ENCODE measurements at places on chromosomes 2 and 18. TPM values are rescaled to one million over a fixed set of nuclear protein-coding genes. Genes with fewer than 3 reads are reported as not detected.

LTBP1 gene
- 10.3 TPM for total RNA-seq

LHCGR gene
- not detected for total RNA-seq

TAF4B gene
- total RNA-seq, result 2.8 TPM

MEP1B gene
- not detected for total RNA-seq

TMEM185B gene
- total RNA-seq, result 23.5 TPM

DNA sequence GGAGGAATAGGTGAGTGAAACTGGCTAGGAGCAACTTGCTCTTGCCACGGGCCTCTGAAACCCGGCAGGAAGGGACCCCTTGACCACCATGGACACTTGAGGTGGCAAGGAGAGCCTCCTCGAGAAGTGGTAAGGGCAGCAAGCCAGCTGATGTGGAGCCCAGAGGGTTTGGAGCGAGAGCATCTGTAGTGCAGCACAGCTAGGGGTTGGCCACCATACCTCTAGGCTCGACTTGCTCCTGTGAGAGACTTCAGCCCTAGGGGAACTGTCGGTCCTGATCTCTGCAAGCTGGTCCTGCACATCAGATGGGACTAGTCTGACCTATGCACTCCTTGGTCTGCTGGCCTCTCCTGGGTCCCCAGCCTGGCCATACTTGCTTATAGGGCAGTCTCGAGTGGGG, 158.4 kb downstream of the CCDC178 start:
- no peak overlapping the region for H3K4me3 ChIP-seq
- DNase-seq, result no peak
- H3K36me3 ChIP-seq, result no peaks in the 10 kb centered on the region
- H3K4me1 ChIP-seq, result no peaks in the 10 kb centered on the region

GRCh38 chr18:63451799-63452660, 24.7 kb upstream of the SERPINB5 start:
- H3K4me3 ChIP-seq, result no peak overlapping the region
- DNase-seq, result peak; percentile 61
- H3K27me3 ChIP-seq, result no peaks in the 10 kb centered on the region
- H3K4me1 ChIP-seq, result peaks cover 46% of the 10 kb centered on the region

GRCh38 chr2:190596993-190597392, 51.9 kb upstream of the NAB1 start:
- no peaks in the 10 kb centered on the region for H3K4me1 ChIP-seq
- no peak overlapping the region for H3K27ac ChIP-seq
- H3K36me3 ChIP-seq, result no peaks in the 10 kb centered on the region
- H3K4me3 ChIP-seq, result no peak overlapping the region

- peak overlapping the region; percentile 98 for H3K27ac ChIP-seq
- no peaks in the 10 kb centered on the region for H3K27me3 ChIP-seq
- H3K36me3 ChIP-seq, result no peaks in the 10 kb centered on the region
- H3K4me3 ChIP-seq, result peak overlapping the region; percentile 16
Measured at GRCh38 chr2:55093381-55093780, 43.1 kb upstream of the RTN4 start.

- no peak overlapping the region for H3K27ac ChIP-seq
- DNase-seq, result no peak
- H3K36me3 ChIP-seq, result peaks cover 13% of the 10 kb centered on the region
- H3K4me1 ChIP-seq, result no peaks in the 10 kb centered on the region
Measured at GRCh38 chr18:2535419-2535910, 35.8 kb downstream of the METTL4 start.

- H3K4me1 ChIP-seq, result peaks cover 11% of the 10 kb centered on the region
- no peak overlapping the region for H3K27ac ChIP-seq
- no peak overlapping the region for H3K4me3 ChIP-seq
- no peaks in the 10 kb centered on the region for H3K27me3 ChIP-seq
- no peaks in the 10 kb centered on the region for H3K36me3 ChIP-seq
Measured at GRCh38 chr18:44392933-44393332, 287.8 kb upstream of the SETBP1 start.

DNA sequence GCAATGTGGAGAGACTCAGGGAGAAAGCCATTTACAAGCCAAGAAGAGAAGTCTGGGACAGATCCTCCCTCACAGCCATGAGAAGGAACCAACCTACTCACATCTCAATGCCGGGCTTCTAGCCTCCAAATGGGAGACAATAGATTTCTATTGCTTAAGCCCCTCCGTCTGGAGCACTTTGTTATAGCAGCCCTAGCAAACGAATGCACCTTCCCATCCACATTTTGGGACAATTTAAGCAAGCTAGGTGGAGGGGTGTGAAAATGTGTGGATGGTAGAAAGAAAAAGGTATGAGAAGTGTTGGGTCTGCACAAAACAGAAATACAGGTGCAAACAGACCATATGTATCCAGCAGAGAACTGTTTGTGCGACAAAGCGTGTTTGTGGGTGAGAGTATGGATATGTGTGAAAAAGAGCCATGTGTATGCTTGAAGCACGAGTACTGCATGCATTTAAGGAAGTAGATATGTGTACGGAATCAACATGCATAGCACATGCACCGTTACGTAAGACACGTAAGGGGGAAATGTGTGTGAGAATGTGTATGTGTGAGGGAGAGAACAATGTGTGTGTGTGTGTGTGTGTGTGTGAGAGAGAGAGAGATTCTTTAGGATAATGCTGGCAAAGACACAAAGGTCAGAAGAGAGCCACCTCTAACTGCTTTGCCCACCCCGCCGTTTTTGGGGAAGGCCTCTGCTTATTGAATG, 13.1 kb upstream of the E2F6 start:
- H3K4me3 ChIP-seq, result no peak overlapping the region
- no peaks in the 10 kb centered on the region for H3K27me3 ChIP-seq
- no peaks in the 10 kb centered on the region for H3K4me1 ChIP-seq
- H3K27ac ChIP-seq, result no peak overlapping the region
- no peaks in the 10 kb centered on the region for H3K36me3 ChIP-seq

DNA sequence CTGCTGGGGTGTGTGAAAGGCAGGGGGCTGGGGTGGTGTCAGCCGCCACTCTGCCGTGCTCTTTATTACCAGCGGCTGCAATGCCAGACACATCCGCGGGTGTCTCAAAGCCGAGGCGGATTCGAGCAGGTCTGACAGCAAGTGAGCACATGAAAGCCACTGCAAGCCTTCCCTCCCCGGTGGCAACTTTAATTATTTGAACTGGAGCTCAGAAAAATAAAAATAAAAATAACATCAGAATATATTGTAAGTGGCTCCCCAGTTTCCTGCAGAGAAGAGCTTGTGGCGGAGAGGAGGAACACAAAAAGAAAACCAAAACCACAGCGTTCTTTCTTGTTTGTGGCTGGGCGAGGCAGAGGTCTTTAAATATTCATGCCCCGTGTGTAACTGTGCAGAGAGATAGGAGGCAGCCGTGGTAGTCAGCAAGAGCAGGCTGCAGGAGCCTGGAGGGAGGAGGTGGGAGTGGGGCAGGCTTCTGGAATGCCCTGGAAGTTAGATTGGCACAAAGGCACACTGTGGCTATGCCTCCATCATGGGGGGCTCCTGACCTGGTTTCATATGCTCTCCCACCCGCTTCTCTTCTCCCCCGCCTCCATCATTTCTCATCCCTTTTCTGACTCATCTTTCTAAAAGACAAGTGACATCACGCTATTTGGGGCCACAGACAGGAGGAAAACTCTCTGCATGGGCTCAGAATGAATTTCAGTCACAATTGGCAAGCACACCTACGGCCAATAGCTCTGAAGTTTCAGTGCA, 199.8 kb downstream of the CLIP4 start:
- no peak overlapping the region for H3K27ac ChIP-seq
- no peak overlapping the region for H3K4me3 ChIP-seq
- peaks cover 95% of the 10 kb centered on the region for H3K27me3 ChIP-seq
- no peak for DNase-seq
- H3K4me1 ChIP-seq, result no peaks in the 10 kb centered on the region
- no peaks in the 10 kb centered on the region for H3K36me3 ChIP-seq

- no peaks in the 10 kb centered on the region for H3K27me3 ChIP-seq
- no peak overlapping the region for H3K27ac ChIP-seq
- DNase-seq, result no peak
Measured at GRCh38 chr2:105255979-105256378, 14.4 kb downstream of the GPR45 start.

DNA sequence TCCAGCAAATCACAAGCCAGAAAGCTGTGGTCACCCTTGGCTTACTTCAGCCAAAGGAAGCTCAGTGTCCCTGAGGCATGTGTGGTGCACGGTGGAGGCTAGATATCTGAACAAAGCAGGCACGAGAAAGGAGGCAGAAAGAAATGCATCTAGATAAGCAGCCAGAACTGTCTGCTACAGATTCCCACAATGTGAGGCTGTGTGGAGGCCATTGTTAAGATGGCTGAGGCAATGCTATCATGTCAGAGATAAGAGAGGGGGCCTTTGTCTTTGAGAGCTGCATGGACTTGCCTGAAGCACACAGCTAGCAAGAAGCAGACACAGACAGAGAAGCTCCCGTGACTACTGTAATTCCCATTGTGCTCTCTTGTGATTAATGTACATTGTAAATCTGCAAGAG, 110.5 kb upstream of the LYPD6 start:
- H3K4me1 ChIP-seq, result no peaks in the 10 kb centered on the region
- H3K27me3 ChIP-seq, result no peaks in the 10 kb centered on the region
- no peak for DNase-seq
- no peak overlapping the region for H3K4me3 ChIP-seq
- no peaks in the 10 kb centered on the region for H3K36me3 ChIP-seq
- no peak overlapping the region for H3K27ac ChIP-seq

DNA sequence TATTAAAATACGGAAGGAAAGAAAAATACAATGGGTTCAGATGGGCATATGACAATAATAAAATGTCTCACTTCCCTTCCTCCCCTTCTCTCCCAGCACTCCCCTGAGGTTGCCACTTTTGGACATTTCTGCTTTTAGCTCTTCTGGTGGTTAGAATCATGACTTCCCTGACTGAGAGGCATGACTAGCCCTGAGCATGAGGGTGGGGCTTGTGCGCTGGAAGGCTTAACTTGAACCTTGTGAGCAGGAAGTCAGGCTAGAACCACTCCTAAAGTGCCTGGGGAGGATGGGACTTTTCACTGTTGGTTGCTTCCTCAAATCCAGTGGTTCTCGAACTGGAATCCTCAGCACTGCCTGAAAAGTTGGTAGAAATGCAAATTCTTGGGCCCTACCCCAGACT, 19.7 kb upstream of the ARHGAP25 start:
- H3K4me1 ChIP-seq, result no peaks in the 10 kb centered on the region
- no peaks in the 10 kb centered on the region for H3K36me3 ChIP-seq
- DNase-seq, result no peak
- H3K27ac ChIP-seq, result no peak overlapping the region
- no peaks in the 10 kb centered on the region for H3K27me3 ChIP-seq

DNA sequence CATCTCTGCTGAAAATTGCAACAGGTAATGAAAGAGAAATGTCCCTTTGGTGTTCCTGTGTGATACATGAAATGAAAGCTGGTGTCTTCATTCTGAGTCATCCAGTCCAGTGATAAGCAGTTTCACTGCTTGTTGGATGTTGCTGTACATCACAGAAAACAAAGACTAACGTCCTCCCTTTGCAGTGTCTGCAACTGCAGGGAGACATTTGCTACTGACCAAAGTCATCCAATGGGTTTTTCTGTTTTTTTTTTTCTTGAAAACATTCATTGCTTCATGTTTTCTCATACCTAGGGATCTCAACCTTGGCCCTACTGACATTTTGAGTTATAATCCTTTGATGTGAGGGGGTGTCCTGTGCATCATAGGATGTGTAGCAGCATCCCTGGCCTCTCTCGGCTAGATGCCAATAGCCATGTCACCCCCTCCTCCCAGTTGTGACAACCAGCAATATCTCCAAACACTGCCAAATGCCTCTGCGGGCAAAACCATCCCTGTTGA, 63.6 kb upstream of the FZD5 start:
- no peaks in the 10 kb centered on the region for H3K36me3 ChIP-seq
- peaks cover 16% of the 10 kb centered on the region for H3K4me1 ChIP-seq
